T1000 (cell line): ENCODE measurements at places on chromosomes 6 and 20.

GRCh38 chr20:24724982-24725533 is 224.0 kb upstream of the CST7 start:
- DNase-seq, result no peak

DNA sequence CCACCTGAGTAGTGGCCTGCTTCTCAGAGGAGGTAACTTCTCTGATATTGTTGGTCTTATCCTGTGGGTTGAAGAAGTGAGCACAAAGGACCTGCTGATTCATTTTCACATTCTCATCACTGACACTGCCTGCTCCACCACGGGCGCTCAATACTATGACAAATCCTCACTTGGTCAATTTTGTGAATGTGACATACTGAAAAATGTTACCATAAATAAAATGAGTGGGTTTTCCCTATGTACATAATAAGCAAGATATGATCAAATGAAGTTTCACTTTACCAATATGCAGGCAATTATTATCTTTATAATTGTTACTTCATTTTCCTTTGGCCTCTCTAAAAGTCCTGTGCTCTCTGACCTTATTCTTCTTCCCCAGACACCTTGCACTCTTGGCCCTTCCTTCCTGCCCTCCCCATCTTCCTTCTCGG is 71.5 kb upstream of the RIPOR2 start:
- DNase-seq, result no peak

DNA sequence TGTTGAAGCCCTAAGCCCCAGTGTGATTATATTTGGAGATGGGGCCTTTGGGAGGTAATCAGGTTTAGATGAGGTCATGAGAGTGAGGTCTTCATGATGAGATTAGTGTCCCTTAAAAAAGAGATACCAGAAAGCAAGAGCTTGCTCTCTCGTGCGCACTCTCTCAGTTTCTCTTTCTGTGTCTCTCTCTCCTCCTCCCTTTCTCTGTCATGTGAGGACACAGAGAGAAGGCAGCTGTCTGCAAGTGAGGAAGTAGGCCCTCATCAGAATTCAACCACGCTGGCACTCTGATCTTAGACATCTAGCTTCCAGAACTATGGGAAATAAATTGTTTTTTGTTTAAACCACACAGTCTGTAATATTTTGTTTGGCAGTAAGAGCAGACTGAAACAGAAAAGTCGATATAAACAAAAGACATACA is 180.5 kb downstream of the IBTK start:
- DNase-seq, result no peak

- DNase-seq, result no peak
Observed at GRCh38 chr20:50290808-50291207, 100.2 kb downstream of the CEBPB start.

GRCh38 chr6:166772518-166772917 is 145.5 kb upstream of the RPS6KA2 start:
- no peak for DNase-seq
